M059J (cell line): ENCODE measurements at places on chromosomes 13 and 19. TPM values are rescaled to one million over a fixed set of nuclear protein-coding genes. Genes with fewer than 3 reads are reported as not detected.

TSHZ3 gene
- total RNA-seq, result 0.22 and 0.64 TPM in 2 replicates

DNA sequence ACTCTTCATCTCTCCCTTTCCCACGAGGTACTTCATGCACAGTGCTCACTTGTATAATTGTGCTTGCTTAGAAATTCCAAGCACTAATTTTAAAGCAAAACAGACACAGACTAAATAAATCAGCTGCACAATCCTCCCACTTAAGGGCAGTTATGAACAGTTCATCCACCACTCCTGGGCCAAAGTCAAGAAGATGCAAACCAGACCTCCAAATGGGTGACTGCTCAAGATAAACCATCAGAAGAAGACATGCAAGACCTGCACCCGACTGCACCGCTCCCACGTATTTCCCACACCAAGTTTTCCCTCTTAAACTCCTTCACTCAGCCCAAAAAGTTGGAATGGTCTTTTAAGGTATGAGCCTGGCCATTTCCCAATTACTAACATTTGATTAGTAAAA lies 19.9 kb downstream of the ZNF235 start:
- DNase-seq, result no peak

GRCh38 chr19:16025108-16026101 lies 50.9 kb upstream of the TPM4 start:
- DNase-seq, result peak; percentile 84

DNA sequence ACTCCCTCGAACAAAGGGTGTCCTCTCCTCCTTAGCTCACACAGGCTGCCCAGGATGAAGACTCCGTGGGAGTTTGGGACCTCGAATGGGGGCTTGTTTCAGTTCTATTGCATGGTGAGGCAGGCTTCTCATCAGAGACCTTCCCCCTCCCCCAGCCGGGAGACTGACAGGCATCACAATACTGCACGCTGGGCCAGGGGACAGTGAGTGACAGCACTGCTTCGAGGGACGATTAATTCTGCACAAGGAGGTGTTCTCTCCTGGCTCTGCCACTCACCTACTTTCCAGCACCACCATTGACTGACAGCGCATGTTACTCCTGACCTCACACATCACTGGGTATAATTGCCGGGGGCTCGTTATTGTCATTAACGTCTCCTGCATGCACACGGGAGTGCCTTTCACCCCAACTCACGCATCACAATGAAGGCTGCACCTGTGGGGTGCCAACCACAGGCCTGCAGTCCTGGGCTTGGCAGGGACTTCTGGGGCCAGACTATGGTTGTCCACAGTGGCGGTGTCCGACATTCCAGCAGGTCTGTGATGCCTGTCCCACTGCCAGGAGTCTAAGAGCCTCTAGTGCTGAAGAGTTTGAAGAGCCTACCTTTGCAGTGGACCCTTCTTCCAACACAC lies 412.2 kb upstream of the TSHZ3 start:
- DNase-seq, result no peak
